ENCODE measurements at places on chromosomes 11 and 22.

GRCh38 chr22:37991731-37992442 lies 7.5 kb upstream of the SOX10 start:
- DNase-seq: no peak

GRCh38 chr22:21080435-21081137 lies 34.8 kb downstream of the LRRC74B start:
- no peak for DNase-seq

DNA sequence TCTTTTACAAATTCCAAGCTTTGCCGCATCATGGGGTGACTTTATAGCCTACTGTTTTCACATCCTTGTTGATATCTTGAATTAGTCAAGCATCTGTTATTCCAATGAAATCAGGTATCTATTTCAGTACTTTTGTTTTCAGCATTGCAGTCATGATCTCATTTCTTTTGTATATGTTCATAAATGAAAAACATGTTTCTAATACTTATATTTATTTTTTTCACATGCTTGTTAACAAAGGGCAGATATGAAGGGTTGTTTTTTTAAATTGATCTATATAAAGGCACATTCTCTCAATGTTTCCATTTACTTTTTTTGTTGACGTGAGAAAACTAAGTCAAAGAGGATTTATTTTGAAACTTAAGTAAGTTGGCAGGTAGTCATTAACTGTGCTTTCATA lies 964.8 kb downstream of the JRKL start:
- DNase-seq: no peak

- peak; percentile 24 for DNase-seq
These were observed 31.8 kb downstream of the ETS1 start for GRCh38 chr11:128555606-128556005.

DNA sequence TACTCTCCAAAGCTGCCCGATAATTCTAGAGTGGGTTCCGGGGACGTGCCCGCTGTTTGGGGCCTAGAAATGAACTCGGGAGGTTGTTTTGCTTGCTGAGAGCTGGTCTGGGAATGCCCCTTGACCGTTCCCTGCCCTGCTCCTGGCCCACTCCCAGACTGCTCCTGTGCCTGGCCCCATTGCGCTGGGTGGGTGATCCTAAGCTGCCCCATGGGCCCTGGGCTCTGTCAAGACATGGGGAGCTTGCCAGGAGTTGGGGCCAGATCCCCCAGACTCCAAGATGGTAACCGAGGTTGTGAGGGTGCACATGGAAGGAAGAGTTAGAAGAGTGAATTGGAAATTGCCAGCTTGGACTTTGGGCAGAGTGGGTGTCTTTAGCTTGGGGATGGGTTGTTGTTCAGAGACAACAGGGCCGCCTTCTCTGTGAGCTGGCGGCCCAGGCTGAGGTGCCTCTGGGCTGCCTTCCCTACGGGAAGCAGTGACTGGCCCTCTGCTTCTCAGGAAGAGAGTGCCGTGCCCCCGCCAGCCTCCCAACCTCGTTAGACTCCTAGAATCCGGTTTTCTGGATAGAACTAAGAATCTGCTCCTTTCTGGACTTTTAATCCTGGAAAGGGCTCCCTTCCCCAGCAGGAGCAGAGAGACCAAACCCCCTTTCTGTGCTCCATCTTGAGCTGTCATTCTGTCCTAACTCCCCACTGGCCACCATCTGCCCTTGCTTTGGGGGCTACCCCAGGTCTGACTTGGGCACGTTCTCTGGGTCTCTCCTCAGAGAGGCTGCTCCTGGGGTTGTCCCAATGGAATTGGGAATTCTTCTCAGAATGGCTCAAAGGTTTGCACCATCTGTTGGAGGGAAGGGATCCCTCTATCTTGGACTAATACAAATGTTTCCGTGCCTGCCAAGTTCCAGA lies 1.8 kb downstream of the ST3GAL4 start:
- no peak for DNase-seq

DNA sequence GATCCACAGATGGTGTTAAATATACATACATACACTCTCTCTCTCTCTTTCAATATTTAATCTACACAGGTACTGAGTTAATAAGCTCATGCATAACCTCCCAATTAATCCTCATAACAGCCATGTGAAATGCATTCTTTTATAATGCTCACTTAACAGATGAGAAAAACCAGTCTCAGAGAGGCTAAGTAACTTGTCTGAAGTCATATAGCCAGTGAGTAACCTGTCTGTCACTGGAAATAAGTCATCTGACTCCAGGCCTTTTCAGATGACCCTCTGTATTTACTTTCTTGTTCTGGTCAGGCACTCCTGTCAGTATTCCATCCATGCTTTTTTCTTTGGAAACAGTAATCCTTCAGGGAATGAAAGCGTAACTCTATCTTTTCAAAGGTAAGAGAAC lies 594.0 kb upstream of the TENM4 start:
- no peak for DNase-seq

GRCh38 chr11:56932572-56933220 lies 56.0 kb upstream of the OR5AK2 start:
- peak; percentile 91 for DNase-seq

DNA sequence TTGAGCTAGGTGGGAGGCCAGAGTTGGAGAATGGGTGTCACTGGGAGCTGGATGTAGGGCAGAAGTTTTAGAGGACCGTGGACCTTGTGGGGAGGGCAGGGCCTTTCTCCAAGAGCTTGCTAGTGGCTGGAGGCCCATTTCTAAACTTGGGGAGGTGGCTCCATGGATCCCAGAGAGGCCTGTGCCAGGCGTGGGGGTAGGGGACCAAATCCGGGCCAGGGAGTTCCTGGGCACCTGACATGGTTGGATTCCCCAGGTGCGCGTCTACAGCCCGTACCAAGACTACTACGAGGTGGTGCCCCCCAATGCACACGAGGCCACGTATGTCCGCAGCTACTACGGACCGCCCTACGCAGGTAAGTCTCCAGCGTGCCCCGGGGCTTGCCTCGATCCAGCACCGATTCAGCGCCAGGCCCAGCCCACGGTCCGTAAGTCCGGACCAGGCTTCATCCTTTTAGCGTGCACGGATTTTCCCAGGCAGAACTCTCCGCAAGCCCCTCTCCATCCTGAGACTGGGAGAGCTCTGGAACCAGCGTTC lies 14.2 kb downstream of the PLEKHB1 start:
- DNase-seq: no peak

DNA sequence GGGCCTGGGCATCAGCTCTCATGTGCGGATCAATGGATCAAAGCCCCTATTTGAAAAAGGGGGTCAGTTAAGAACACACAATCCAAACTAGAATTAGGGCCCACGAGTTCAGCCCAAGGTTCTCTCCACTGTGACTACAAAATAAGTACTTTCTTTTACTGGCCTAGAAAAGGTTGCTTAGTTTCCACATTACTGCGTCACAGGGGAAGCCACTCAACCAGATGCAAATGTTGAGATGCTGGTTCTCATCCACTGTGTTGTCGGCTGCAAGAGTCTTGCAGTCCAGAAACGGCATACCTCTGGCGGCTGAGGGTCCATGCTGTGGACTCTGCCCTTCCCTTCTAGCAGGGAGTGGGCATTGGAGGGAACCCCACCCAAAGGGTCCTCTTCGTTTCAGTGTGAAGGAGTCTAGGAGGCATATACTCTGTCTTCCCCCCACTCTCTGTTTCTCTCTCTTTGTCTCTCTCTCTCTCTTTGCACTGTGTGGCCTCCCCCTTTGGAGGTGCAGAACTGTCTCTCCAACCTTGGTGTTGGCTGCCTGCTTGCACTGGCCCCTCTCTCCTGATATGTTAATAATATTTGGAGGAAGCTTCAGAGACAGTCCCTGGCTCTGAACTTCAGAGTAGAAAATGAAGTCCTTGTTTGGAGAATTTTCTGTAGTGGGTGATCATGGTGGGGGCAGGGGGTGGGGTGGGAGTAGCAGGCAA lies 99.0 kb upstream of the NNMT start:
- DNase-seq: no peak

- peak; percentile 26 for DNase-seq
These were observed 26.6 kb downstream of the SC5D start for GRCh38 chr11:121318848-121319834.

DNA sequence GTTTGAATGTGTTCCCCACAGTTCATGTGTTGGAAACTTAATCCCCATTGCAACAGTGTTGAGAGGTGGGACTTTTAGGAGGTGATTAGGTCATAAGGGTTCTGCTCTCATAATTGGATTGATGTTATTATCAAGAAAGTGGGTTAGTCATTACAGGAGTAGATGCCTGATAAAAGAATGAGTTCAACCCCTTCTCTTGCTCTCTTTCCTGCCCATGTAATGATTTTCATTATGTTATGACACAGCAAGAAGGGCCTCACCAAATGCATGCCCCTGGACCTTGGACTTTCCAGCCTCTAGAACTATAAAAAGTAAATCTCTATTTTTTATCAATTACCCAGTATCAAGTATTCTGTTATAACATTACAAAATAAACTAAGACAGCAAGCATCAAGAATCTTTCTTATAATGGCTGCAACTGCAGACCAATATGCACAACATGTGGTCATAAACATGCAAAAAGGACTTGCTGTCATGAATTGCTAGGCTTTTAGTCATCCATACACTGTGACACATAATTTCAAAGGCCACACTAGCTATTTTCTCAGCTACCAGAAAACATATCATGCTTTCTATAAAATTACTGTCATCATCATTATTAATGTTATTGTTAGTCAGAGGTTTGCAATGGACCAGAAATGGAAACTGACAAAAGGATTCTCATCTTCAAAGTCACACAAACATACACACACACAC lies 99.9 kb upstream of the GUCY1A2 start:
- DNase-seq: no peak

DNA sequence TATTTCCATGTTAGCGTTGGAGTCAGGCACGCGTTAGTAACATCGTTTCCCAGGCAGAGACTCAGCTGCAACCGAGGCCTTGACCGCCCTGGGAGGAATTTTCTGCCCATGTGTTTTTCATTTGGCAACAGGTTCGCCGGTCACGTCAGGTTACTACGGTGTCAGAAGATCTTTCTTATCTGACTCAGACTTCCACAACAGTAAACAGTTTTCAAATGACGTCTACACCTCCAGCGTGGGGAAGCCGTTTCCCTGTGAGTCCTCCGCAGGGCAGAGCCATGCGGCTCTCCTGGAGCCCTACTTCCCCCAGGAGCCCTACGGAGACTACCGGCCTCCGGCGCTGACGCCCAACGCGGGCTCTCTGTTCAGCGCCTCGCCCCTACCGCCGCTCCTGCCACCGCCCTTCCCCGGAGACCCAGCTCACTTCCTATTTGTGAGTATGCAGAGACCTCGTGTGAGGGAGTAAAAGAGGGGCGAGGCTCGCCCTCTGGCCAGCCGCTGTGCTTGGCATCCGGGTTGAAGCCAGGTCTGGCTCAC lies 14.3 kb upstream of the POU2AF3 start:
- no peak for DNase-seq

DNA sequence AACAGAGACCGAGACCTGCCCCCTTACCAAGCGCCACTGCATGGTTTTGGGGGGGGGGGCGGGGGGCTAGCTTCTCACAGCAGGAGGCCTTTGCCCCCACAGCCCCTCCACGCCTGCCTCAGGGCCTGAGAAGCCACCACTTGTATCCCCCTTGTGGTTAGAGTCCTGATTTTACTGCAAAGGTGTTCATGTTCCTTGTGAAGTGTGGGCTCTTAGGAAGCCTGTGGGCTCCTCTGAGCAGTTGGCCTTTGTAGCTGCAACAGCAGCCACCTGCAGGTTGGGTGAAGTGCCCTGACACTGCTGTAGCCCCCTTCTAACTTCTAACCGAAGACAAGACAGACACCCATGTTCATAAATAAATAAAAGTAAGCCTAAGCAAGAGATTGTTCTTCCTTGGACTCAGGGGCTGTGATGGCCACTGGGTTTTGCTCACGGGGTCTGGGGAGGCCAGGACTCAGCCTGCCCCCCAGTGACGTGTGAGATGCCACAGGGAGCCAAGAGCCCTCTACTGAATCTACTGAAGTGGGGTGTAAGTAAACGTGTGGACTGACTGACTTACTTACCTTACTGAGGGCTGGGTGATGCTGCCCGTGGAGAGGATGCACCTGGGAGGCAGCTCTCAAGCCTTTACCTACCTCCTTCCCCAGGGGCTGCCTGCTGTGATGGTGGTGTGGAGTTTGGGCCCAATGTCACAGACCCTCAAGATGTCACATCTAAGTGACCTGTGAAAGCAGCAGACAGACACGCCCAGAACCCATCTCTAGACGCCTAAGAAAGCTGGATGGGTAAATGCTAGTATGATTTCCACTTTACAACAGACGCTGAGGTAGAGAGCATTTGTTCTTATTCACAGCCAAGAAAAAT lies 25.8 kb downstream of the USP35 start:
- DNase-seq: no peak

GRCh38 chr11:13778345-13778744 lies 109.9 kb downstream of the FAR1 start:
- no peak for DNase-seq

GRCh38 chr11:95451682-95452081 lies 220.7 kb upstream of the SESN3 start:
- no peak for DNase-seq

- DNase-seq: no peak
These were observed 50.9 kb downstream of the ISX start for GRCh38 chr22:35116817-35117216.

- DNase-seq: no peak
These were observed 268.6 kb downstream of the TBC1D22A start for GRCh38 chr22:47030881-47031627.

GRCh38 chr22:38415561-38416321 lies 39.3 kb downstream of the KCNJ4 start:
- no peak for DNase-seq

DNA sequence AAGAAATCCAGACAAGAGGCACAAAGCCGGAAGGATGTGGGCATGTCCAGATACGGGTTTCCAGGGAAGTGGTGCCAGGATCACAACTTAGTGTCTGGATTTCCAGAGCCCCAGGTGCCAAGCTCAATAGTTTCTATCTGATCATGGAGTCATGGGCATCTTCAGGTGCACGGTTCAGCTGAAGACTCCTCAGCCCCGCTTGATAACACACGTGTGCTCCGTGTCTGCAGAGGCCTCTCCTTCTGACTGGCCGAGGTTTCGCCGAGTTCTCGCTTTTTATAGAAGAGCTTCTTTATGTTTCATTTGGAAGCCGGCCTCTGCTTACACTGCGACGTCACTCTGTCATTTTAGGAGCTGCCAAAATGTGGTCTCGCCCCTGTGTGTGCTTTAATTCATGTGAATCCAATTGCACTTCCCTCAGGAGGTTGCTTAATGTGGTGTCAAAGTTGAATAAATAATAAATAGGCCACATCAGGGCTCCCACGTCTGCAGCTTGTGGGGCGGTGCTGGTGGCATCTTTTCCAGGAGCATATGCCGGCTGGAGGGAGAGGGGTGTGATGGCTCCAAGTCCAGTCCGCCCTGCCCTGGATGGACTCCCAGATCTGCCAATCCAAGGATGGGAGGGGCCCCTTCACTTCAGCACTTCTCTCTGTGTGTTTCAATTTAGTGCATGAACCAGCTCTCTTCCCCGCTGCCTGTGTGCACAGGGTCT lies 1410.8 kb downstream of the TBC1D22A start:
- no peak for DNase-seq

- DNase-seq: no peak
These were observed 130.2 kb downstream of the NCAM1 start for GRCh38 chr11:113091481-113091780.

- peak; percentile 27 for DNase-seq
These were observed 393.7 kb downstream of the BRD1 start for GRCh38 chr22:49433717-49434611.
